WTC11 (cell line): ENCODE measurements at places on chromosomes 11 and 22. TPM values are rescaled to one million over a fixed set of nuclear protein-coding genes. Genes with fewer than 3 reads are reported as not detected.

- peak overlapping the region; percentile 94 for H3K27ac ChIP-seq
- H3K27me3 ChIP-seq: no peaks in the 10 kb centered on the region
- H3K36me3 ChIP-seq: peaks cover 17% of the 10 kb centered on the region
- no peak for DNase-seq
- no peak overlapping the region for H3K4me3 ChIP-seq
These were observed 6.1 kb downstream of the MYH9 start for GRCh38 chr22:36381513-36382128.

- H3K4me1 ChIP-seq: peaks cover 13% of the 10 kb centered on the region
- peak overlapping the region; percentile 87 for H3K4me3 ChIP-seq
- no peak for DNase-seq
- H3K27me3 ChIP-seq: peaks cover 7% of the 10 kb centered on the region
- H3K36me3 ChIP-seq: no peaks in the 10 kb centered on the region
- H3K27ac ChIP-seq: peak overlapping the region; percentile 90; the same call in 1 of the 2 replicates
These were observed 46.9 kb downstream of the OR4D9 start for GRCh38 chr11:59558270-59558643.

GRCh38 chr11:73387594-73388264, 11.5 kb downstream of the RELT start:
- DNase-seq: no peak
- H3K27ac ChIP-seq: 0 out of 2 replicates have a peak overlapping the region, but pooled peaks have one; percentile 60
- peaks cover 11% of the 10 kb centered on the region for H3K4me1 ChIP-seq
- H3K36me3 ChIP-seq: no peaks in the 10 kb centered on the region
- no peak overlapping the region for H3K4me3 ChIP-seq
- no peaks in the 10 kb centered on the region for H3K27me3 ChIP-seq

GRCh38 chr11:10514709-10515108, 26.3 kb downstream of the RNF141 start:
- no peak overlapping the region for H3K4me3 ChIP-seq
- H3K4me1 ChIP-seq: no peaks in the 10 kb centered on the region; the same call in 1 of the 2 replicates
- peaks cover 9% of the 10 kb centered on the region for H3K27me3 ChIP-seq
- DNase-seq: no peak

DNA sequence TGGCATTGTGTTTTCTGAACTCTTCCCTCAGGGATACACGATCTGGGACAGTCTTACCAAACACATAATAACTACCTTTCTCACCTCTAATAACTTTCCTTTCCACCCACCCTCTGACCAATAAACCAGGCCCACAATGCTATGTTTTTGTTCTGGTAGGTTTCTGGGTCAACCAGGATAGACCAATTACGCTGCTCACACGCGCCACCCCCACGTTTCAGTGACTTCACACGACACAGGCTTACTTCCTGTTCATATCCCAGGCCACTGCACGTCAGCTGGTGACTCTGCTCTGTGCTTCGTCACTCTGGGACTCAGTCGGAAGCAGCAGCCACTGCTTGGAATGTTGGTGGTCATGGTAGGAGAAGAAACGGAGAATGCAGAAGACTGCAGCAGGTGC, 2.5 kb downstream of the KRTAP5-4 start:
- peaks cover 46% of the 10 kb centered on the region for H3K27me3 ChIP-seq
- H3K4me1 ChIP-seq: peaks cover 7% of the 10 kb centered on the region
- no peak overlapping the region for H3K27ac ChIP-seq
- peaks cover 2% of the 10 kb centered on the region; the same call in 1 of the 2 replicates for H3K36me3 ChIP-seq
- DNase-seq: no peak
- H3K4me3 ChIP-seq: no peak overlapping the region

Gene NKAPD1
- 15.3 to 17.1 TPM (median 15.6 TPM) in 3 replicates for total RNA-seq

DNA sequence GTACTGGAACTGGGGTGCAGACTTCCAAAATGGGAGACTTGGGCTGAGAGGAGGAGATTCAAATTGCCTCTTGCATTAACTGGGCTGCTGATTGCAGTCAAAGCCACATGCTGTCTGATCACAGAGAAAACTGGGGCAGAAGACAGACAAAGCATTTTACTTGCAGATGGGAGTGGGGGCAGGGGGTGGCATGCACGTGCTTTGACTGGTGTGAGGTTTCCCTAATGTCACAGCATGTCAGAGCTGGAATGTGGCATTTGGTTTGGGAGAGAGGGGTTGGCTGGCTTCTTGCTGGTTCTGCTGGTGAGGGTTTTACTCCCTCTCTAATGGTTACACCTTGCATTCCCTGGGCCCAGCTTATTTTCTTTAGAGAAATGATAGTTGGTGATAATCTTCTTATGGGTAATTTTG, 2.9 kb downstream of the TUB start:
- peaks cover 28% of the 10 kb centered on the region for H3K27me3 ChIP-seq
- H3K27ac ChIP-seq: no peak overlapping the region
- DNase-seq: no peak

DNA sequence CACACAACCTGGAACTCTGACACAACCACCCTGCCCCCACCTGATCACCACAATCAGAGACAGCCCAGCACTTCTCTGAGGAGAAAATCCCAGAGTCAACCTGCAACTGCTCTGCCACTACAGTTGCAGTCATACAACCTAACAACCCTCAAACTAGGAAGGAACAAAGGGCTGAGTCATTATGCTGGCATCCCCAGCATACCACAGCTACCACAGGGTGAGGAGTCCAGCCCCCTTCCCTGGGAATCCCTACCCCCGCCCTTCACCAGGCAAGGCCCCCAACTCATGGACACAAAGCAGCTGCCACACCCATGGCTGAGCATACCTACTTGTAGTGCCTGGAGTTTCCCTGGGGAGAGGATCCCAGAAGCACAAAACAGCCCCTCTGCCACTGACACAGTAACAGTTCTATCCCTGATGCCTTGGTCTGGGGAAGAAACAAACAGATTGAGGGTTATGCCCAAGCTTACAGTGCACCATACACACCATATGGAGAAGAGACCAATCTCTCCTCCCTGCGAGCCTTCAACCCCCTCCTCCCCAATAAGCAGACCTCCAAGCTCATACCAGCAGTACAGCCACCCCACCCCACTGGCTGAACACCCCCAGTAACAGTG, 68.5 kb upstream of the C11orf58 start:
- peaks cover 23% of the 10 kb centered on the region for H3K36me3 ChIP-seq
- H3K27me3 ChIP-seq: peaks cover 3% of the 10 kb centered on the region
- peak; percentile 41 for DNase-seq
- H3K4me3 ChIP-seq: no peak overlapping the region

DNA sequence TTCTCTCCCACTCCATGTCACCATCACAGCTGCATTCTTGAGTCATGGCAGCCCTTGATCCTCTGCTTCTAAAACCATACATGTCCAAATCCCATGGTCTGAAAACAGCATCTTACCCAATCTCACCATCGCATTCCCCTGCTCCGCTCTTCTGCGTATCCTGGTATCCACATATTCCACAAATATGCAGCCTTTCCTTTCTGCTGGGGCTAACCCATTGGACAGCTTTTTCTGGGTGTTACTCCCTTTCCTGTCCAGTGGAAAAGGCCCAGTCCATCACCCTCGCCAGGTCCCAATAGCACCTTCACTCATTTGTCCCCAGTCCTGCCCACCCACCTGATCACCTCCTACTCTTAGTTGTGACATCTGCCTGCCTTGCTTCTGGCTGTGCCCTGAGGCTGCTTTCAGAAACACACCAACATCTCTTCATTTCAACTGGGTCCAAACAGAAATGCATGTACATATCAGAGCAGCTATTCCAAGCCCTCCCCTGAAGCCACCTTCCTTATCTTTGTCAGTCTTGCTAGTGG, 237.6 kb upstream of the TBCEL start:
- H3K27ac ChIP-seq: no peak overlapping the region
- H3K4me3 ChIP-seq: no peak overlapping the region
- no peaks in the 10 kb centered on the region for H3K27me3 ChIP-seq
- H3K36me3 ChIP-seq: no peaks in the 10 kb centered on the region
- DNase-seq: no peak
- peaks cover 19% of the 10 kb centered on the region for H3K4me1 ChIP-seq

- peak overlapping the region; percentile 78; the same call in 1 of the 2 replicates for H3K27ac ChIP-seq
- peaks cover 11% of the 10 kb centered on the region for H3K36me3 ChIP-seq
- DNase-seq: peak; percentile 44
- H3K4me1 ChIP-seq: peaks cover 62% of the 10 kb centered on the region
These were observed 557 bp downstream of the GTPBP1 start for GRCh38 chr22:38706101-38706900.

Gene OR4A5
- total RNA-seq: not detected in 3 replicates

DNA sequence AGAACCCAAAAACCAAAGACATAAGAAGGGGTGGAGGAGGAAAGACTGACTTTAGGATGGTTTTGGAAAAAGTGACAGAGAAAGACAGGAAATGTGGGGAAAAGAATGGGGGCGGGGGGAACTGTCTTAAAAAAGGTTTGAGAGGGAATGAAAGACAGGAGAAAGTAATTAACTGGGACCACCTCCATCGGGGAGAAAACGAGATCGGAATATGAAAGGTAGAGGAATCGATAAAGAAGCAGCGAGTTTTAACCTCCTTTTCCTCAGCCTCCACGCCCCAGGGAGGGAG, 524 bp downstream of the MTMR2 start:
- no peak for DNase-seq
- peak overlapping the region; percentile 95 for H3K4me3 ChIP-seq
- peak overlapping the region; percentile 67 for H3K27ac ChIP-seq
- no peaks in the 10 kb centered on the region for H3K36me3 ChIP-seq

Gene SEPTIN3
- total RNA-seq: 19.5 to 25.3 TPM (median 24.0 TPM) in 3 replicates

DNA sequence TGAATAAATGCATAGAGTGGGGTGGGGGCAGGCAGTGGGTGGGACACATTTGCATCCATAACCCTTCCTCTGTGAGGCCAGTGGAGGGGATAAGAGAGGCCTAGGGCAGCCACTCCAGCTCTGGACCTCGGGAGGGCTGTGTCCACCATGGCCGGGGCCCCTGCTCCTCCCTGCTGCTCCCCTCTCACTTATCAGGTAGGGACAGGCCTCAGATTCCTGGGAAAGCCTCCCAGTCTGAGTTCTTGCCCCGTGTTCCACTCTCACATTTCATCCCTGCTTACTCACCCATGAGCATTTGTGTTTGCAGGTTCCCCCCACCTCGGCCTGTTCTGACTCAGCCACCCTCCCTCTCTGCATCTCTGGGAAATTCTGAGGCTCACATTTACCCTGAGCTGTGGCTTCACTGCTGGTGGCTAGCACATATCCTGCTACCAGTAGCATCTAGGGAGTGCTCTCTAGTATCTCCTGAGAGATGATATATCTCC, 128.7 kb upstream of the TOP3B start:
- H3K27me3 ChIP-seq: peaks cover 85% of the 10 kb centered on the region
- no peak overlapping the region for H3K27ac ChIP-seq
- no peak for DNase-seq
- no peaks in the 10 kb centered on the region for H3K36me3 ChIP-seq

DNA sequence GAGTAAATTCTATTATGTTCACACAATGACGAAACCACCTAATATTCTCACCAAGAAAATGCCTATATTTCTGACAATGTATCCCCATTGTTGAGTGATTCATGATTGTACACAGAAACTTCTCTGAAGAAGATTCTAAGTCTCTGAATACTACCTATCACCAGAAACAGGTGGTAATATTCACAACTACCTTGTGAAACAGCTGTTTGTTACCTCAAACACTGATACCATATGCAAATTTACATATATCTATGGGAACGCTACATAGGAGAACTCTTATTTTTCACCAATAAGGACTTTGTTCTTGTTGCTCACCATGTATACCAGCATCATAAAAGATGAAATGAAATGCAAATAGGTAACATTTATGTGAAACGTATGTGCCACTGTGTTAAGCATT, 59.3 kb downstream of the PDGFD start:
- no peaks in the 10 kb centered on the region for H3K27me3 ChIP-seq
- H3K27ac ChIP-seq: no peak overlapping the region
- no peaks in the 10 kb centered on the region for H3K4me1 ChIP-seq
- no peak overlapping the region for H3K4me3 ChIP-seq

Gene SMTNL1
- 0.26 to 0.39 TPM (median 0.34 TPM) in 3 replicates for total RNA-seq

- H3K36me3 ChIP-seq: peaks cover 25% of the 10 kb centered on the region
- peaks cover 5% of the 10 kb centered on the region; the same call in 1 of the 2 replicates for H3K27me3 ChIP-seq
- H3K4me3 ChIP-seq: no peak overlapping the region
- peaks cover 18% of the 10 kb centered on the region for H3K4me1 ChIP-seq
- no peak overlapping the region for H3K27ac ChIP-seq
These were observed 52.4 kb downstream of the MIAT start for GRCh38 chr22:26709617-26710390.

Gene MMP3
- total RNA-seq: not detected in 3 replicates

Gene LRRC4C
- total RNA-seq: 0.41 to 1.3 TPM (median 0.72 TPM) in 3 replicates
